MCF 10A (cell line): ENCODE measurements at places on chromosomes 11 and 22. TPM values are rescaled to one million over a fixed set of nuclear protein-coding genes. Genes with fewer than 3 reads are reported as not detected.
A peak's percentile ranks its signal among the peaks of the same experiment; 100 is the strongest.

Gene SLC22A8
- not detected in 2 replicates for total RNA-seq

DNA sequence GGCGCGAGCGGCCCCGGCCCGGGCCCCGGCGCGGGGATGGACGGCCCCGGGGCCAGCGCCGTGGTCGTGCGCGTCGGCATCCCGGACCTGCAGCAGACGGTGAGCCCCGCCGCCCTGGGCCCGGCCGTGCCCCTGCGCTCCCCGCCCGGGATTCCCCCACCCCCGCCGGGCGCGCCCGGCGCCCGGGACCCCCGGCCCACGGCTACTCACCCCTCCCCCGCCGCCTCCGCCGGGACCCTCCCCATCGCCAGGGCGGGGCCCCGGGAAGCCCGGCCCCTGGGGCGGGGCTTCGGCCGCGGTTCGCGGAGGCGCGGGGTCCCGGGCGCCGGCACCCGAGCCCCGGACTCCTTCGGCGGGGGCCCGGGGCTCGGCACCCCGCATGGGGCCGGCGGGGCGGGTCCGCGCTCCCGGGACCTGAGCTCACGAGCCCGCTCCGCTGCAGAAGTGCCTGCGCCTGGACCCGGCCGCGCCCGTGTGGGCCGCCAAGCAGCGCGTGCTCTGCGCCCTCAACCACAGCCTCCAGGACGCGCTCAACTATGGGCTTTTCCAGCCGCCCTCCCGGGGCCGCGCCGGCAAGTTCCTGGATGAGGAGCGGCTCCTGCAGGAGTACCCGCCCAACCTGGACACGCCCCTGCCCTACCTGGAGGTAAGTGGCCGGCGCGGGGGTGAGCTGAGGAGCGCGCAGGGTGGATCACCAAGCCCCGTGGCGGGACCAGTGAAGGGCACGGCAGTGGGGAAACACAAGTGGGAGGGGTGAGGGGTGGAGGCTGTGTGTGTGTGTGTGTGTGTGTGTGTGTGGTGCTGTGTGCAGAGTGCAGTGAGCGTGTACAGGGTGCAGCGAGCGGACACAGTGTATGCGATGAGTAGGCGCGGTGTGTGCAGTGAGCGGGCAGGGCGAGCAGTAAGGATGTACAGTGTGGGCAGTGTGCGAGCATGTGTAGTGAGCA, 2.3 kb downstream of the SHANK3 start:
- H3K27ac ChIP-seq = no peak overlapping the region
- H3K4me1 ChIP-seq = peaks cover 6% of the 10 kb centered on the region
- H3K27me3 ChIP-seq = peaks cover 33% of the 10 kb centered on the region
- H3K4me3 ChIP-seq = peak overlapping the region; percentile 46
- H3K36me3 ChIP-seq = no peaks in the 10 kb centered on the region

- H3K4me3 ChIP-seq = no peak overlapping the region
- H3K36me3 ChIP-seq = no peaks in the 10 kb centered on the region
These were observed 86.0 kb downstream of the RASSF10 start for GRCh38 chr11:13094930-13095687.

Gene NPAS4
- total RNA-seq = not detected in 2 replicates

GRCh38 chr11:72112978-72113808, 698 bp upstream of the ANAPC15 start:
- no peak for DNase-seq
- peak overlapping the region; percentile 98 for H3K4me3 ChIP-seq
- peaks cover 7% of the 10 kb centered on the region for H3K36me3 ChIP-seq
- peak overlapping the region; percentile 100 for H3K27ac ChIP-seq
- peaks cover 20% of the 10 kb centered on the region for H3K4me1 ChIP-seq
- H3K27me3 ChIP-seq = no peaks in the 10 kb centered on the region

DNA sequence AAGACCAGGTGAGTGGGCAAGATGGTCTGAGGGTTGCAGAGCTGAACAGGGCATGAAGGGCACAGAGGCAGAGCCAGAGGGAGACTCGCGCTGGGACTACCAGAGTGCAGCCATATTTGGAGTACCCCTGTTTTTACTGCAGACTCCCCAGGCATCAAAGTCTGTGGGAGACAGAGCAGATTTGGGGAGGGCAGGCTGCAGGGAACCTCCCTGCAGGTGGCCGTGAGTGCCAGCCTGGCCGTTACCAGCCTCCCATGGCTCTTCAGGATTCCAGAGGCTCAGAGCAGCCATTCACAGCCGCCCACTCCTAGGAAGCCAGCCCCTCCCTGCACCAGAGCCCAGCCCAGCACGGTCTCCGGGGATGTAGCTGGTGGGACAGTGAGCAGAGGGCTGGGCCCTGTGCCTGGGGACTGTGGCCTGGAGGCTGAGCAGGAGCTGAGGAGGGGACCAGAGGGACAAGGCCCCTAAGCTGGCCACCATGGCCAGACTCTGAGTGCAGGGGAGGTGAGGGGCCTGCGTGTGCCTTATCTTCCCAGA, at the start of gene SEPTIN3:
SEPTIN3 (plus strand) TSS at position 334 of the 537 bp plus-strand sequence. CDS start 2,050 bp downstream, outside the sequence.
- peaks cover 11% of the 10 kb centered on the region for H3K27me3 ChIP-seq
- DNase-seq = no peak
- no peak within 1 kb of the TSS for H3K4me3 ChIP-seq
- H3K27ac ChIP-seq = no peak within 1 kb of the TSS
- H3K4me1 ChIP-seq = peaks cover 6% of the 10 kb centered on the region
- H3K36me3 ChIP-seq = no peaks in the 10 kb centered on the region

DNA sequence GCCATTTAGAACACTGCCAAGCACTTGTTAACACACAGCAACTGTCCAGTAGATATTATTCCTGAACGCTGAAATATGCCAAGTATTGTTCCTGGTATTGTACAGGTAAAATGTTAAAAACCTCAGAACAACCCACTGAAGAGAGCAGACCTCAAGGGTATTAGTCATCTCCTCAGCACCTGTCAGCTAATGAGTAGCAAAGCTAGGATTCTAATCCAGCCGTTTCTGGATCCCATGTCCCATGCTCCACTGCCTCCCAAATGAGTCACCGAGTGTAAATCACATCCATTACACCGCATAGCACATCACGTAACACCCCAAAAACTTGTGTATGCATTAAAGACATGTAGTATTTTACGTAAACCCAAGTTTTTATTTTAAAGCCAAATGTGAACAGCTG, 705.4 kb upstream of the TENM4 start:
- no peaks in the 10 kb centered on the region for H3K27me3 ChIP-seq
- H3K36me3 ChIP-seq = peaks cover 7% of the 10 kb centered on the region
- DNase-seq = peak; percentile 78
- peaks cover 6% of the 10 kb centered on the region for H3K4me1 ChIP-seq
- H3K27ac ChIP-seq = no peak overlapping the region

DNA sequence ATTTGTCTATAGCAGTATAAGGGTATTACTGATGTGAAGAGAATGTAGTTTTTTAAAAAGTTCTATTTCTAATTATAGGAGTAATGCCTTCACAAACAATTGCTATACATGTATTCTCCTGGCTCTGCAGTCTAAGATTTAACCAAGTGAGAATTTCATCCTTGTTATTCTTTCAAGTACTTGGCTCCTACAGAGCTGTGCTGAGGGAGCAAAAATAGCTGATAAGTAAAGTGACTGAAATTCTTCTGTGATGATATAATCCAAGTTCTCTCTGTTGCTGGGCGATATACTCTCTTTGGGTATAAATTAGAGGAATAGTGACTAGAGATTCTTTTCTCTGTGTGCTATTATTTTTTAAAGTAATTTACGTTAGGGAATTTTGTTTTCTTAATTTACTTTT, 68.0 kb downstream of the PGR start:
- no peak overlapping the region for H3K4me3 ChIP-seq
- no peak overlapping the region for H3K27ac ChIP-seq
- no peaks in the 10 kb centered on the region for H3K4me1 ChIP-seq
- H3K36me3 ChIP-seq = no peaks in the 10 kb centered on the region

- DNase-seq = no peak
- H3K27ac ChIP-seq = no peak overlapping the region
- no peaks in the 10 kb centered on the region for H3K36me3 ChIP-seq
- H3K27me3 ChIP-seq = no peaks in the 10 kb centered on the region
These were observed 99.3 kb downstream of the TBC1D22A start for GRCh38 chr22:46861468-46862367.

DNA sequence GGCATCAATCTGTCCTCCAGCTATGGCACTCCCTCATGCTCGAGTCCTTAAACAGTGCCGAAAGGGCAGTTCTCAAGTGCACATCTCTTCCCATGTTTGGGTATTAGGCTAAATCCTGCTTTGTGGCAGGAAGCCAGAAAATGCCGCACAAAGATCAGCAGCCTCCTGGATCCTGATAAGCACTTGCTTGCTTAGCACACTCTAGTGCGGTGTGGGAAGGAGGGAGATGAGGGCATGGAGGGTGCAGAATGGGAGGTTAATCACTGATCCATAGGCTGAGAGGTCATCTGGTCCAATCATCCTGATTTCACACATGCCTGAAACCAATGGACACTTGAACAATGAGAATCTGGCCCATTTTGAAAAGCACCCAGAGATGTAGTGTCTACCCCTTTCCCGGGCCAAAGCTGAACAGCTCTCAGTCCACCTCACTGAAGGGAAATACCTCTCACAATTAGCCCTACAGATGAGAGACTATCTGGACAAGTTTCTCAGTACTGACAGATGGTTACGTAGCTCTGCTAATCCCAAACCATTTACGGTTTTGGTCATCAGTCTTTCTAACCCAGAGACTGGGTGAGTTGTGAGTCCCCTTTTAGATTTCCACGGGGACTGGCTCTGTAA, 29.8 kb upstream of the CHRM4 start:
- H3K36me3 ChIP-seq = peaks cover 40% of the 10 kb centered on the region
- no peaks in the 10 kb centered on the region for H3K27me3 ChIP-seq
- H3K4me3 ChIP-seq = no peak overlapping the region
- DNase-seq = no peak
- no peak overlapping the region for H3K27ac ChIP-seq
- H3K4me1 ChIP-seq = no peaks in the 10 kb centered on the region

DNA sequence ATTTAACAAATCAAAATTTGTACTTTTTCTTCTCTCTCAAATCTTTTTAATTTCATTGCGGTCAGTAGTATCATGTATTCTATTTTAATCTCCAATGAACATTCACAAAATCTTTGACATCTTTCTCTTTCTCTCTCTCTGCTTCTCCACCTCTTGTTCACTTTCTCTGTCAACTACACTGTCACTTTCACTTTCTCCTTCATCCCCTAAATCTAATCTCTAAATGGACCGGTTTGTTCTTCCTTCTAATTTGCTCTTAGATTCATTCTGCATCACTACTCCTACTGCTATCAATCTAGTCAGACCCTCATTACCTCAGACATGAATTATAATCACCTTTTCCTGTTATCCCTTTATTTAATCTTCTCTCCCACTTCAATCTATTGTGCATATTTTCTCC, 18.6 kb downstream of the CCDC73 start:
- no peak for DNase-seq
- H3K4me1 ChIP-seq = peaks cover 11% of the 10 kb centered on the region
- no peaks in the 10 kb centered on the region for H3K27me3 ChIP-seq
- no peak overlapping the region for H3K4me3 ChIP-seq
- H3K27ac ChIP-seq = no peak overlapping the region

Gene ACR
- not detected in 2 replicates for total RNA-seq

DNA sequence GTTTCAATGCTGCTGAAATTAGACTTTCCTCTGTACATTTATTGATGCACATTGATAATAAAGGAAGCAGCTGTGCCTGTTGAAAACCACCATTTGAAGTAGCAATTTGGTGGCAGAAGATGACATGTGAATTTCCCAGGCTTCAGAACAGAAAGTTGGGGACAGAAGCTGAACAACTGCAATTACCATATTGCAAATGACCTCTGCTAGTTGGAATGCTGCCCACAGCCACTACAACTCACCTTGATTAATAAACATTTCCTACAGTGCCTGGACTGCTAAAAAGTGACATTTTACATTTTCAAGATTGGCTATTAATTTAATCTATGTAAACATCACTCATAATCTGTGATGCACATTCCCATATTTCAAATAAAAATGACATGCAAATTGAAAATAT, 208.6 kb downstream of the LUZP2 start:
- no peaks in the 10 kb centered on the region for H3K36me3 ChIP-seq
- H3K4me1 ChIP-seq = no peaks in the 10 kb centered on the region
